RPMI8226 (cell line): ENCODE measurements at places on chromosomes 3 and 15.

GRCh38 chr3:153277029-153277428 is 115.0 kb downstream of the RAP2B start:
- DNase-seq: no peak

DNA sequence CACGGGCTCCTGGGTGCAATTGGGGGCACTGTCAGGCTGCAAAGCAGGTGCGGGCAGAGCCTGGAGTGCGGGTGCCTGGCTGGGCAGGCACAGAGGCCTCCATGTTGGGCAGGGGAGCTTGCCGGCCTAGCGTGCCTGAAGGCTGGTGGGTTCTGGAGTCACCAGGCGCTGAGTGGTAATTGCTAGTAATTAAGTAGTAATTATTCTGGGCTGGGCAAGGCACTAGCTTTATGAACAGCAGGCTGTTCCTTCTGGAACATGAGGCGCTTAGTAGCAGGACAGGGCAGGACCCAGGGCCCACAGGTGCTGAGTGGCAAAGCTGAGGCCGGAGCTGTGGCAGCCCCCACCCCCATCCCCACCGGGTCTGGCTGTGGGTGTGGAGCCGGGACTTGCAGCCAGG is 25.3 kb downstream of the PLXNA1 start:
- no peak for DNase-seq

- no peak for DNase-seq
These were observed 390.6 kb upstream of the WNT5A start for GRCh38 chr3:55877703-55878102.

DNA sequence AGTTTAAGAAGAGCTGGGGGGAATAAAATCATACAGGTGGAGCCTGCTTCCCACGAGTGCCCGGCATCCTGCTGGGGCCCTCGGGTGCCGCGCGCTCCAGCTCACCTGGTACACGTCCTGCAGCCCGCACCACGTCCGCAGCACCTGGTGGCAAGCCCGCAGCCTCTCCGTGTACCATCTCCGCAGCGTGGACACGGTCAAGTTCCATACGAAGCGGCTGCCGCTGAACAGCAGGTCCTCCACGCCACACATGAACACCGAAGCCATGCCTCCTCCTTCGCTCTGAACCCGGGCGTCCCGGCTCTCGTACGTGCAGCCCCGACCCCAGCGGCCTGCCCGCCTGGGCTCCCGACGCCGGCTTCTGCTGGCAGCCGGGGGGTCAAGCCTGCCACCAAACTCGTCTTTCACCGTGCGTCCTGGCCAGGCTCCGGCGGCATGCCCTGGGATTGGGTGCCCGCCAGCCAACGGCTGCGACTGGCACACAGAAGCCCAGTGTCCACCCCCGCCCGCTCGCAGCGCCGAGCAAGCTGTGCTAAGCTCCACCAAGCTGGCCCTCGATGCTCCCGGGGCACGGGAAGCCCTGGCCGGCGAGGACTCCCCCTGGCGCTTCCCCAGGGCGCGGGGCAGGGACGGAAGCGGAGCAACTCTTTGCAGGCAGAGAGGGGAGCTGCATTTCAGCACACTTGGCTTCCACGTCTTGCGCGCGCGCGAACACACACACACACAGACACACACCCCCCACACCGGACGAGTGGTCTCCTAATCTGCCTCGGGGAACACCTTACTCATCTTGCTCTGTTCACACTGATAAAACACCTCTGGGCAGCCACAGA is at the start of gene FRMD4B:
TSS of gene FRMD4B (minus strand) at position 366 of the 833 bp plus-strand sequence. CDS start at position 267, 99 bp downstream.
- DNase-seq: peak; percentile 58

GRCh38 chr15:74322558-74323180 is 44.8 kb downstream of the CYP11A1 start:
- peak; percentile 79 for DNase-seq

- no peak for DNase-seq
These were observed 26.5 kb upstream of the SIAH2 start for GRCh38 chr3:150789451-150789850.

DNA sequence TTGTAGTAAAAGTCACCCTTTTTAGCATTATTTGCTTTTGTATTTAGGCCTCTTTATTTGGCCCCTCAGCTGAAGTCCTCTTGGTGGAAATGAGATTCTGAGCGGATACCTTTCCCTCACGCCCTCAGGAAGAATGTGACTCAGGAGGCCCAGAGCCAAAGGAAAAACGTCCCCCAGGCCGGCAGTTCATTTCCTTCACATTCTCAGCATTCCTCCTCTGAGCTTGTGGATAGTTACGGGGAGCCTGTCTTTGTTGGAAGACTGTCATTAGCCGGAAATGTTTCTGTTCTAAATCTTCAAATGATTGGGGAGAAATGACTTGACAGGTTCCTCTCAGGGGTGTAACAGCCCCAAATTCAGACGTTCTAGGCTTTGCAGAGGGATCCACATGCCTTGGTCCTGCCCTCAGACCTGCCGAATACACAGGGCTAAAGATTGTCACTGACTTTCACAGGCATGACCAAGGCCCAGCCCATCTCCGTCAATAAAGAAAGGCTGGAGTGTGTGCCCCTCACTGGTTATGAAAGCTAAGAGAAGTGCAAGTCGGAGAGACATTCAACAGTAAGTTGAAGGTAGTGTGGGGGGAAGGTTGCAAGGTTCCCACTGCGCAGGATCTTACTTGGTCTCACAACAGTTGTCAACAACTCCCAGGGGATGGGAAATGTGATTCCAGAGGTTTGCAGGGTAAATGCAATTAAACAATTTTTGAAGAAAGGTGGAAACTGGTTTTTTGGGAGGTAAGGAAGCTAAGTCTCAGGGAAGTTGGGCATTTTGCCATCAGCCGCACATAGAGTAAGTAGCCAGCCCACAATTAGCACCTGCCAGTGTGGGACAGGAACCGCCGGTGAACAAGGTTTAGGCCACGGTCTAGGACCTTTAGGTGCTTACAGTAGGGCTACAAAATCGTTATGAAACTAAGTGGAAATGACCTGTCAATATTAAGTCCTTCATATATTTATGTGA is 39.7 kb upstream of the MYZAP start:
- no peak for DNase-seq

- DNase-seq: no peak
These were observed 44.2 kb upstream of the ACP3 start for GRCh38 chr3:132273036-132273435.

DNA sequence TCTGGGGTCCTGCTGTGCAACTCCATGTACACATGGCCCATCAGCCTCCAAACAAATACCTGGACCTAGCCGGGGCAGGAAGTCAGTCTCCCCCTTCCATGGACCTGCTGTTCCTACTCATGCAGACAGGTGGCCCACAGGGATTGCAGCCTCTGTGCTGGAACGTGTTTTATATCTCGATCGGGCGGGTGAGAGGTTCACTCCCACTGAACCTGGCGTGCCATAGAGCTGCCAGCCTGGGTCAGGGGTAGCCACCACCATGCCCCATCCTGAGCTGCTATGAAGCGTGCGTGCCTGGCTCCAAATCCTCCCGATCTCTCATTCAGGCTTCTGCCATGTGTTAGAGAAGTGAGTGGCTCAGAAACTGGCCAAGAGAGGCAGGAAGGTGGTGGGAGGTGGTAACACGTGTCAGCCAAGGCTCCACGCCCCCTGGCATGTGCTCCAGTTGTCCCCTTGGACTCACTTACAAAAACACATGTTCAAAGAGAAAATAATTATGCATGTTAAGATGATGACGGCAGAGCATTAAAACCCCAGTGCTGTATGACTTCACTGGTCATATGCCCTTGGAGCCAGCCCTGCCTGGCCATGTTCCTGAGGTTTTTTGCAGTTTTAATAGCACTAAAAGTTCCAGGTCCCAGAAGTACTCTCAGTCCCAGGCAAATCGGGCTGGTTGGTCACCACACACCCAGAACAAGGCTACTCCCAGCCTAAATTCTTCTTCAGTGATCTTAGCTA is 30.6 kb downstream of the CTSH start:
- no peak for DNase-seq
